Inflammatory macrophage (primary cell): ENCODE measurements at places on chromosomes 5 and 9.

GRCh38 chr5:5711592-5711991, 289.1 kb downstream of the ICE1 start:
- DNase-seq: no peak

DNA sequence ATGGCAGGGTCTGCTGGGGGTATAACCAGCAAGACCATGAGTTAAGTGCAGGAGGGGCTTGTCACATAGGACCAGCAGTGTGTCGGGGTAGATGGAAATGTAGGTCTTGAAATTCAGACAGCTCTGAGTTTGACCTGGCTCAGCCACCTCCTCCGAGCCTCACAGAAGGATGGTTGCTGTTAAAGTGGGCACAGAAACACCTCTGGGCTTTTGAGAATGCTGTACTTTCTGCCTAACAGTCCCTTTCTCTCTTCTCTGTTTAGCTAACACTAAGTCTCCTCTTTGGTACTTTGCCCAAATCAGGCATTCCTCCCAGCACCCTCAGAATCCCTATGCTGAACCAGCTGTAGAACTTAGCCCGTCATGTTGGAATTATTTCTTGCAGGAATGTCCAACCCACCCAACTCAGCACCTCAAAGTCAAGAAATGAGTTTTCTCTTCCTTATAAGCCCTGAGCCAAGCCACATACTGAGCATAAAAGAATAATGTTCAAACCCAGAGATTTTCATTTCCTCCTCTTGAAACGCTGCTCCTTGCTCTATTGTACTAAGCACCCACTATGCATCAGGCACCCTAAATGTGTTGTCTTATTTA, 41.7 kb upstream of the MATR3 start:
- DNase-seq: no peak

DNA sequence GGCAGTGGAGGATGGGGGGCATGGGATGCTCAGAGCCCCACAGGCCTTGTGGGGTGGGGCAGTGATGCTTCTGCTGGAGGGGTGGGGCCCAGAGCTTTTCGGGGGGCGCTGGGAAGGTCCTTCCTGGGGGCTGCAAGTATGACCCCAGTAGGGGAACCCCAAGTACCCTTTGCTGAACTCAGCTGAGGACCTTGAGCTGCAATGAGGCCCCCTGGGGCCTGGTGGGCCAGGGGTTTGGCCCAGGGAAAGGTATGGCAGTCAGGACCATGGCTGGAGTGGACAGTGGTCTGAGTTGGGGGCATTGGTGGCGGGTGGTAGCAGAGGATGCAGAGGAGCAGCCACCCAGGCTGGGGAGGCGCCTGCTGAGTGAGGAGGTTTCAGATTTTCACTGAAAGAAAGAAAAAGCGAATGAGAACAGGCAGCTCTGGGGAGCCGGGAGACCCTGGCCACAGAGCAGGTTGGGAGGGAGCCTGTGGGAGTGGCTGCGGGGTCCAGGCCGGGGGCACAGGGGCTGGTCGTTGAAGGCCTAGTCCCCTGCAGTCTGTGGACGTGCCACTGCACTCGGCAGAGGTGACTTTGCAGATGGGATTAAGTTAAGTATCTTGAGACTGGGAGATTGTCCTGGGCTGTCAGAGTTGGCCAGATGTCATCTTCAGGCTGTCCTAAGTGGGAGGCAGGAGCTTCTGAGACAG, 19.2 kb downstream of the WNK2 start:
- DNase-seq: no peak

- no peak for DNase-seq
These were observed 34.0 kb downstream of the ZNF474 start for GRCh38 chr5:122163121-122164069.

- peak; percentile 91 for DNase-seq
These were observed 86.3 kb upstream of the TAF11L2 start for GRCh38 chr5:17411436-17412402.

DNA sequence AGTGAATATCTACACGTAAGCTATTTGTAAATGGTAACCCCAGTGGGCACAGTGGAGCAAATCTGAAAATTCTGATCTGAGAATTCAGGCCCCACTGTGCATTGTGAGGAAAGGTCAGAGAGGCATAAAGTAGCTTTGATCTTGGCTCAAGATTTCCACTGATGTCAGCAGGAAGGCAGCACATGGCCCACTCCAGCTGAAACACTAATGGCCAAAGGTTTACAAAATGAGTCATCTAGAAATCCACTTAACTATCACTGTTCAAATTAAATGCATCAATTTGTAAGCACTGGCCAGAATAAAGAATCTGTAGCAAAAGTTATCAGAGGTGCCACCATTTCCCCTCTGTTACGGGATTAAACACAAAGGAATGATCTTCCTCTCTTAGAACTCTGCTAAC, 191.6 kb downstream of the C9orf152 start:
- DNase-seq: no peak

- no peak for DNase-seq
These were observed 73.0 kb downstream of the C9orf85 start for GRCh38 chr9:71984403-71984802.

GRCh38 chr5:74638970-74639806, 1.3 kb downstream of the ENC1 start:
- DNase-seq: no peak

DNA sequence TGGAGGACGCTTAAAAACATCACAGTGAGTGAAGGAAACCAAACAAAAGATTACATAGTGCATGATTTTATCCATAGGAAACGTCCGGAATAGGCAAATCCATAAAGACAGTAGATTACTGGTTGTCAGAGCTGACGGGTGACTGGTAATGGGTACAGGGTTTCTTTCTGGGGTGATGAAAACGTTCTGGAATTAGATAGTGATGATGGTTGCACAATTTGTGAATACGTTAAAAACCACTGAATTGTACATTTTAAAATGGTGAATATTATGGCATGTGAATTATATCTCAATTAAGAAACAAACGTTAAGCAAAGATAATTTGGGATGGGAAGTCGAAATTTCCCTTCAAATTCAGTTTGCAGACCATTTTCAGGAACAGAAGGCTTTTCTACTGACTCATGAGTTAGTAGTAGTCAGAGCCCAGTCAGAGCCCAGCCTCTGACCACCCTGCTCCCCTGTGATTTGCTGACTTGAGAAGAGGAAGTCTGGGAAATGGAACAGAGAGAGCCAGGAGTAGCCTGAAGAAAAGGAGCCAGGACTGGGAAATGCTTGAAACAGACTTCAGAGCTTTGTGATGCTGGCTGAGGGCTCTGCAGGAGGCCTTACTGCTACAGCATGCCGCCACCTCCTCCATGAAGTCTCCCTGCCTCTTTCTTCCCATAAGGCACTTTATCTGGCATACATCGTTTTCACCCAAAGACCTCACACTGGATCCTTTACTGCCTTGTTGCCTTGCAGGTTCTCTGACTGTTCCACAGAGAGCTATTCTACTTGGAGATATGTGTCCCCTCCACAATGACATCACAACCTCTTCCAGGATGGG, 46.4 kb upstream of the CTNNA1 start:
- peak; percentile 67 for DNase-seq

DNA sequence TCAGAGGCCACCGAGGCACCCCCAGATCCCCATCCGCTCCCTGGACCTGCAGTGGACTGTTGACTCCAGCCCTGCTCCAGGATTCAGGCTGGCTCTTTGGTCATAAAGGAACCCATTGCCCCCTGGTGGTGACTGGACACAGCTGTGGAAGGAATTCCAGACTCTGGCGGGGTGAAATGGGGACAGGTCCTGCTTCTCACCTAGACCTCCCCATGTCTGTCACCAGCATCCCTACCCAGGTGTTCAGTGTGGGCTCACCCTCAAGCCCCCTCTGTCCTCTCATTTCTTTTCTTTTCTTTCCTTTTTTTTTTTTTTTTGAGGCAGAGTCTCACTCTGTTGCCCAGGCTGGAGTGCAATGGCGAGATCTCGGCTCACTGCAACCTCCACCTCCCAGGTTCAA, 25.5 kb upstream of the STXBP1 start:
- peak; percentile 70 for DNase-seq

DNA sequence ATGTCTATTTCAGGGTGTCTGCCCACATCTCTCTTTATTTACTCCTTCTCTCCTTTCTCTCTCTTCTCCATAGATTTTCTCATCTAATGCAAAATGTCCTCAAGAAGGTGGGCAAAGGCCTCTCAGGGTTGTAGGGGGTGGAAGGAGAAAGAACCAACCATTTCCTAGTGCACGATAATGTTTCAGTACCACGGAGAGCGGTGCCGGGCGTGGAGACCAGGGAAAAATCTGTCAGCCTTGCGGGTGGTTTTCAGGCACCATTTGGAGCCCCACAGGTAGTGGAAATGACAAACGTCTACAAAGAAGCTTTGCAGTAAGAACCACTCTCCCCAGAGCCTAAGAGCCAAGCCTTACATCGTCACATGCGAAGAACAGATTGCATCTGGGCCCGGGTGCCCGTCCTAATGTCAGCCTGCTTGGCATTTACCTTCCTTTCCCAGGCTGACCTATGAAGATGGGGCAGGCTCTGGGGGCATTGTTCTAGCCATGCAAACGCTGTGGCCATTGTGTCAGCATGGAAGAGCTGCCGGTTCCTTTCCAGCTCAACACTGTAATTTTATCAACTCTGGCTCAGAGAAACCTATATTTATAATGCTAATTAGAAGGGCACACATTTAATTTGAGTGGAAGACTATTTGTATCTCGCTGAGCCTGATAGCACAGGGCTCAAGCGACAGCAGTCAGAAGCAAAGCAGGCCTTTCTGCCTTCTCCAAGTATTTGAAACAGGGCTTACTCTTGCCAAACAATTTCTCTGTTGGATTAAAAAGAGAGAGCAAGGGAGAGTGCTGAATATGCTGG, 430.1 kb upstream of the WWC1 start:
- DNase-seq: no peak

- DNase-seq: no peak
These were observed 68.1 kb upstream of the SLC12A2 start for GRCh38 chr5:128015478-128015877.

DNA sequence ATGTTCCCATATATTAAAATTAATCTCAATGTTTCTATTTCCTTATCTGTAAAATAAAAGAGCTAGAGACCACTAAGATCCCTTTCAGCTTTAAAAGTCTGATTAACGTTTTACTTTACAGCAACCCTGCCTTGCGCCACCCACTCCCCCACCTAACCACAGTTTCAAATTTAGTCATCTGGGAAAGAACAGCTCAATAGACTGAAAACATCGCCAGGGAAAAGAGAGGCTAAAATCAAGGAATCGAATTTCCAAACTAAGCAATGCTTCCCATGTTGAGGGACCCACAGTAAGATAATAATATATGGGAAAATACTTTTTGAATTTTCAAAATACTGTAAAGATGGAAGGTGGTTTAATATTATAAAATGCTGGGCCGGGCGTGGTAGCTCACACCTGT, 6.6 kb downstream of the SAXO1 start:
- no peak for DNase-seq

- no peak for DNase-seq
These were observed 203.6 kb downstream of the EDIL3 start for GRCh38 chr5:84181093-84181492.

DNA sequence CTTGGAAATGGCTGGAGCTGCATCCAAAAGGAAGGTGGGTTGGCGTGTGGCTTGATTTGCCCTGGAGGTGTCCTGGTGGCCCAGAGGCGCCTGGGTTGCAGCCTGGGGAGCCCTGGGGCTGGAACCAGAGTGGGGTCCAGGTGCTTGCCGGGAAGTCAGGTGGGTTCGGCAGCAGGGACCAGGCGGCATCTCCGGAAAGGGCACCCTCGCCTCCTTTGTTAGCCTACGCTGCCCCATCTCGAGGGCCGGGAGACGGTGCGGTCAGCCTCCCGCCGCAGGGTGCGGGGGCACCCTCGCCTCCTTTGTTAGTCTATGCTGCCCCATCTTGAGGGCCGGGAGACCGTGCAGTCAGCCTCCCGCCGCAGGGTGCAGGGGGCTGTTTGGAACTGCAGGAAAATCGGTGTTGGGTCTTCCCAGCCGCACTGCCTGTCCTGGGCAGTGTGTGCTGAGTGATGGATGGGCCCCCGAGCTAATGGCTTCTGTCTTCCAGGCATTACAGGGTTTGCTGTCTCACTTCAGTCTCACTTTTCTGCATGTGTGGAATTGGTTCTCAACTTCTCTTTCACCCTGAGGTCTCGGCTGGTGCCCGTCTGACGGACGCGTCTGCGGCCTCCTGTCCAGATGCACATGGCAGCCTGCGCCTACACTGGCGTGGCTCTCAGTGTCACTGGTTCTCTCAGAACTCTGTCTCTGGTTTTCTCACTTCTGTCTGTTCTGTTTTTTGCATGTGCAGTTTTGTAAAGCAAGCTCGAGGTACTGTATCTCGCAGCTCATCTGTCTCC, 139.0 kb downstream of the CACNA1B start:
- DNase-seq: no peak

- no peak for DNase-seq
These were observed 26.8 kb upstream of the DUSP1 start for GRCh38 chr5:172797771-172798191.

- no peak for DNase-seq
These were observed 193.7 kb downstream of the OLFM1 start for GRCh38 chr9:135281151-135281550.

DNA sequence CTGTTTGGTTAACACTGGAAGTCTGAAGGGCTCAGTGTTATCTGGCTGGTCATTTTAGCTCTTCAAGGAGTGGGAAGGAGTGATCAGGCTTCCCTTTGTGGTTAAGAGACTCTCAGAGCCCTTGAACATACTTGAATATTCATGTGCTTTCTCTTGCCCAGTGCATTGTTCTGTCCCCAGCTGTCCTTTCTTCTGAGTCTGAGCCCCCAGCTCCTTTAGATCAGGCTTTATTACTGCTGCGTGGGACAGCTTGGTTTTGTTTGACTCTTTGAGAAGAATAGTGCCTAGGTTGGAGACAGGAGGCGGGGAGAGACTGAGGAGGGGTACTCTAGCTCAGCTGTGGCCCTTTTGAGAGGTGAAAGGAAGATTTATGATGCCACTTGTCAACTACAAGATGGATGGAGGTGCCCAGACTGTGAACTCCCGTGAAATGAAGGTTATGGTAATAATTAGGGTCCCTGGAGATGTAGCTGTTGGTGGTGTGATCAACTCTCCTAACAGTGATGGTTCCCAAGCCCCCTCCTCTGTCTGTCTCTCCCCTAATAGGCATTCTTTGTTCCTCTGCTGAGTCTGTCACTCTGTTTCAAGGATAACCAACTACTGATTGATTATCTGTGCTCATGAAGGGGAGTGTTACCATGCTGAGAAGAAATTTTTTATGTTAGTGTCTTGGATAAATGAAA, 83.1 kb upstream of the GLRA1 start:
- no peak for DNase-seq

- DNase-seq: no peak
These were observed 30.2 kb downstream of the SNX18 start for GRCh38 chr5:54547711-54548250.

DNA sequence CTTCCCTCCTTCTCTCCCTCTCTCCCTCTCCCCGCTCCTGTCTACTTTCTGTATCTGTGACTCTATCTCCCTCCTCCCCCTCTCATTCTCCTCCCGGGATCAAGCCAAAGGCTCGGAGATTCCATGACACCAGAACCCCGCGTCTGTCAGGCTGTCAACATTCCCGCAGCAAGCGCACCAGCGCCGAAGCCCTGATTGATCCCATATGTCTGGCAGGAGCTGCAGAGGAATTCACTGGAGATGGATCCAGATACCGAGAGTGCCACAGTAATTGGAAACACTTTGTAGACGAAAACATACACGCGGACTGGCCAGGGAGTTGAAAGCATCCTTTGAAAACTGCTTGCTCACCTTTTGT, 300 bp upstream of the SVEP1 start:
- no peak for DNase-seq

GRCh38 chr5:73030995-73031394, 75.2 kb downstream of the FCHO2 start:
- no peak for DNase-seq
